ENCODE measurements at places on chromosomes 13 and 19.

- DNase-seq, result no peak
These were observed 209.8 kb downstream of the FGF14 start for GRCh38 chr13:102191951-102192502.

GRCh38 chr13:73715114-73715910, 418.9 kb downstream of the KLF12 start:
- no peak for DNase-seq

- peak; percentile 46 for DNase-seq
These were observed 6.9 kb downstream of the KCTD12 start for GRCh38 chr13:76879203-76879882.

GRCh38 chr13:42803563-42804204, 22.3 kb downstream of the FAM216B start:
- no peak for DNase-seq

GRCh38 chr13:112688560-112689302, 1.1 kb upstream of the ATP11A start:
- peak; percentile 15 for DNase-seq

- DNase-seq, result no peak
These were observed 36.4 kb downstream of the CRYL1 start for GRCh38 chr13:20489185-20489820.

Measured in stimulated activated CD8-positive, alpha-beta memory T cell treated with anti-CD3 and anti-CD28 coated beads, Interleukin-4, amount 100 ng/mL, for 4 hours (primary cell).